ENCODE measurements at places on chromosomes 6 and 20. TPM values are rescaled to one million over a fixed set of nuclear protein-coding genes. Genes with fewer than 3 reads are reported as not detected.

Gene GPX5
- not detected for total RNA-seq

DNA sequence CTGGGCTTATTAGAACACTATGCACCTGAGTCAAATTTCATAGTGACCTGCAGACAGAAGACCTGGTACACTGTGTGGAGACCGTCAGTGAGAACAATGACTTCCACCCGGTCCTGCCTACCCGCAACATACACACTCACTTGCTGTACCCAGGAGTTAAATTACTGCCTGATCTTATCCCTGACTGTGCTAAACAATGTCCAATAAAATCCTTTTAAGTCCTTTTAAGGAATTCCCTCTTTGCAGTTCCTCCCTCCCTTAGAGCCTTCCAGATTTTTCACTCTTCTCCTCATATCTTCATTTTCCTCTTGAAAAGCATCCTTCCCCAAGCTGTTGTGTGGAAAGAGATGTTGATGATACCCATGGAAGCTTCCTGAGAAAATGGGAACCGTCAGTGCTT, 3.4 kb upstream of the KCNG1 start:
- no peak overlapping the region for H3K4me3 ChIP-seq
- H3K4me1 ChIP-seq: peaks cover 11% of the 10 kb centered on the region
- no peaks in the 10 kb centered on the region for H3K36me3 ChIP-seq

DNA sequence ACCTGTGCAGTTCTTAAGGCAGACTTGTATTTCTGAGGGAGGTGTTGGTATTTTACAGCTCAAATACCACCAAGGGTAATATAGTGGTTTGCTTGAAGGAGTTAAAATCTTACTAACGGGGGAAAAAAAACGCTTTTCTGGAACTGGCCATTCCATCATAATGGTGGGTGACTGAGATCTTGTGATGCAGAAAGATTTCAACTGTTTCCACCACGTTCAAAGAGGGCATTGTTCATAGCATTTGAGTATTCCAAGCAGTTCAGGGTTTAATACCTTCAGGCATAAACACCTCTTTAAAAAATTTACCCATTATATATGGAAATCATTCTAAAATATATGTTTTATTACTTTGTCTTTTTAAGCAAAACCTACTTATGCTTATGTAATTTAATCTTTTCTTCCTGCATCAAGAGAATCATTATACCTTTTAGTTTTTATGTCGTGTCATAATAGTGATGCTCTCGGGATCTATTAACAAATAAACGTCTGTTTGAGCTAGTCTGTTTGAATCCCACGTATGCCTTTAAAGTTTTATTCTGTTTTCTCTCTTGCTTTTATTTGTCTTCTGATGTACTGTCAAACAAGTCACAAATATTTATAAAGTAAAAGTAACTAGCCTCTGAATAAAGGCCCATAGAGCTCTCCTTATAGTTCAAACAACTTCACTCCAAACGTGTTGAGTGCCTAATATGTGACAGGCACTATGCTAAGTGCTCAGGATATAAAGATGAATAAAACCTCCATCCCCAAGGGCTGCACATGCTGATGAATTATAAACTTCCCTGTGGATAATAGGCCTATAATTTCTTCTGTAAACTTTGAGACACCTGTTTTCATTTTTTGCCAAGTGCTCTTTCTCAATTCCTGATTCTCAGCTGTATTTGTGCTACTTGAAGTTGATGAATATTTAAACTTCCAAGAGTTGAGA, 298.8 kb upstream of the FERMT1 start:
- H3K4me3 ChIP-seq: no peak overlapping the region
- H3K4me1 ChIP-seq: peaks cover 3% of the 10 kb centered on the region
- peak; percentile 4 for DNase-seq

GRCh38 chr6:70385901-70386300, 27.4 kb upstream of the FAM135A start:
- H3K27me3 ChIP-seq: peaks cover 7% of the 10 kb centered on the region
- no peaks in the 10 kb centered on the region for H3K36me3 ChIP-seq
- H3K4me3 ChIP-seq: no peak overlapping the region
- no peak overlapping the region for H3K27ac ChIP-seq
- DNase-seq: no peak

- no peaks in the 10 kb centered on the region for H3K36me3 ChIP-seq
- DNase-seq: no peak
- no peaks in the 10 kb centered on the region for H3K4me1 ChIP-seq
- no peak overlapping the region for H3K4me3 ChIP-seq
- H3K27me3 ChIP-seq: peaks cover 11% of the 10 kb centered on the region
- no peak overlapping the region for H3K27ac ChIP-seq
Observed at GRCh38 chr20:58129721-58130151, 98.7 kb downstream of the ANKRD60 start.
